Neural cell (in vitro differentiated cells): ENCODE measurements at places on chromosomes 3 and 15. TPM values are rescaled to one million over a fixed set of nuclear protein-coding genes. Genes with fewer than 3 reads are reported as not detected.

The CCR3 gene
- not detected in 2 replicates for polyA plus RNA-seq

The ZKSCAN7 gene
- polyA plus RNA-seq: 23.9 and 25.9 TPM in 2 replicates

The CPA3 gene
- not detected in 2 replicates for polyA plus RNA-seq

The CDHR4 gene
- polyA plus RNA-seq: not detected in 2 replicates

The HTR3E gene
- not detected in 2 replicates for polyA plus RNA-seq

The C15orf62 gene
- polyA plus RNA-seq: not detected in 2 replicates

The ENTPD3 gene
- 2.8 and 3.1 TPM in 2 replicates for polyA plus RNA-seq

The ARRDC4 gene
- polyA plus RNA-seq: 38.6 and 39.7 TPM in 2 replicates

The PLSCR4 gene
- not detected in 2 replicates for polyA plus RNA-seq

The C3orf33 gene
- polyA plus RNA-seq: 9.0 and 9.8 TPM in 2 replicates

The RETNLB gene
- polyA plus RNA-seq: not detected in 2 replicates

The P3H2 gene
- 0.68 and 3.8 TPM in 2 replicates for polyA plus RNA-seq

The SLC51A gene
- polyA plus RNA-seq: 1.3 TPM in 1 of 2 replicates, not detected in the other

The TTLL13 gene
- polyA plus RNA-seq: 0.33 TPM in 1 of 2 replicates, not detected in the other

The CFAP100 gene
- polyA plus RNA-seq: 2.3 TPM in 1 of 2 replicates, not detected in the other

The TNFAIP8L3 gene
- polyA plus RNA-seq: 0.16 TPM in 1 of 2 replicates, not detected in the other

The CIDEC gene
- not detected in 2 replicates for polyA plus RNA-seq

The GUCA1C gene
- polyA plus RNA-seq: not detected in 2 replicates

The GOLGA8Q gene
- not detected in 2 replicates for polyA plus RNA-seq

The GRIP2 gene
- 8.6 and 13.3 TPM in 2 replicates for polyA plus RNA-seq

The TGM5 gene
- not detected in 2 replicates for polyA plus RNA-seq

The SLC22A13 gene
- 0.16 TPM in 1 of 2 replicates, not detected in the other for polyA plus RNA-seq

The CXCR6 gene
- polyA plus RNA-seq: not detected in 2 replicates

The NPRL2 gene
- polyA plus RNA-seq: 118 and 128 TPM in 2 replicates

The CFAP92 gene
- polyA plus RNA-seq: 0.69 and 1.6 TPM in 2 replicates

The FES gene
- polyA plus RNA-seq: not detected in 2 replicates

The SAMD7 gene
- not detected in 2 replicates for polyA plus RNA-seq

The RASGRP1 gene
- polyA plus RNA-seq: 2.6 and 3.1 TPM in 2 replicates

The NDN gene
- polyA plus RNA-seq: 517 and 582 TPM in 2 replicates

The REC114 gene
- not detected in 2 replicates for polyA plus RNA-seq

The TMEM40 gene
- not detected in 2 replicates for polyA plus RNA-seq

The GP5 gene
- polyA plus RNA-seq: 0.14 and 0.16 TPM in 2 replicates

The IL5RA gene
- 0.10 TPM in 1 of 2 replicates, not detected in the other for polyA plus RNA-seq

The TJP1 gene
- 4.1 and 6.2 TPM in 2 replicates for polyA plus RNA-seq

The CHRD gene
- 2.9 and 4.8 TPM in 2 replicates for polyA plus RNA-seq

The SEMA5B gene
- 3.8 and 7.0 TPM in 2 replicates for polyA plus RNA-seq

The ARL13B gene
- 10.3 and 13.7 TPM in 2 replicates for polyA plus RNA-seq

The DLEC1 gene
- polyA plus RNA-seq: 0.25 and 0.44 TPM in 2 replicates

The XCR1 gene
- not detected in 2 replicates for polyA plus RNA-seq

The CPN2 gene
- not detected in 2 replicates for polyA plus RNA-seq

The CX3CR1 gene
- polyA plus RNA-seq: not detected in 2 replicates

The IQCF5 gene
- polyA plus RNA-seq: not detected in 2 replicates

The GOLGA8J gene
- polyA plus RNA-seq: not detected in 2 replicates
